ENCODE measurements at places on chromosomes 4 and X. TPM values are rescaled to one million over a fixed set of nuclear protein-coding genes. Genes with fewer than 3 reads are reported as not detected.

Gene TCEAL2
- not detected for total RNA-seq

Gene BTC
- 0.25 TPM for total RNA-seq

Gene TAF7L
- 1.9 TPM for total RNA-seq

Gene SATL1
- under 0.01 TPM for total RNA-seq

Gene LDB2
- total RNA-seq, result 38.7 TPM

Gene FGF13
- total RNA-seq, result 1.7 TPM

Gene NLGN3
- total RNA-seq, result 0.12 TPM

Data from uterine smooth muscle cell (primary cell).